IMR-90 (cell line): ENCODE measurements at places on chromosomes 6 and 20. TPM values are rescaled to one million over a fixed set of nuclear protein-coding genes. Genes with fewer than 3 reads are reported as not detected.

DNA sequence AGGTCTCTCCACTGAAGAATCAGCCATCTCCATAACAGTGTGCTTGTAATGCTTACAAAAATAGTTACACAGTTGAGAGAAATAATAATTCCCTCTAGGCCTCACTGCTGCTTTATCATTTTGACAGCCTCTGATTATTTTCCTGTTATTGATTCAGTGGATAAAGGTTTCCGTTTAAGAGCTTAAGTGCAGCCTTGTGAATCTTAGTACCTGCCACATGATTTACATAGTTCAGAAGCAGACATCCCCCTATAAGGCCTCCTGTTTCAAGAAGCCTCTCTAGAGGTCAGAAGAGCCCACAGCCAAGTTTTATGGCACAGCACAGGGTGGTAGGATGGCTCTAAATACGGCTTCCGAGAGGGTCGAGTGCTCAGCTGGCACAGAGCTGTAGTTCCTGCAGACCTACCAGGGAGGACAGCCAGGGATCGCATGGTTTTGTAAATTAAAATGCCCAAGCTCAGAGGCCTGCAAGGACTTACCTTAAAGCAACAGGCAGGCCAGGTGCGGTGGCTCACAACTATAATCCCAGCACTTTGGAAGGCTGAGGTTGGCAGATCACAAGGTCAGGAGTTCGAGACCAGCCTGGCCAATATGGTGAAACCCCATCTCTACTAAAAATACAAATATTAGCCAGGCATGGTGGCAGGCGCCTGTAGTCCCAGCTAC, 17.6 kb upstream of the PYGB start:
- DNase-seq, result no peak

GRCh38 chr6:96110878-96111277, 95.1 kb downstream of the FUT9 start:
- no peak for DNase-seq

DNA sequence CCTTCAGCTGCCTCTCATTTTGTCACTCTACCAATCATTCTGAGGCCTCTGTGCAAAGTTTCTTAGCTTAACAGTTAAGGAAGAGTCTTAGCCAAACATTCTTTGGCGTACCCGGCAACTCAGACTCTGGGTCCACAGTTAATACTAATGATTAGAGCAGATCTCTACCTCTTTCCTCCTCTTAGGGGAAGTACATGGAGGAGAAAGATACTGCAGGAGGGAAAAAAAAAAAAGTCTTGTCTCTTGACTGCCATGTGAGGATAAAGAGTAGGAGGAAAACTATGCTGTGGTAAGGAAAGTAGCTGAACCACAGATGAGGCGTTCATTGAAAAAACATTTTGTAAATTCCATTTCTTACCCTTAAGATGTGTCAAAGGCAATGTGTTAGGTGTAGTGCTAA, 44.0 kb upstream of the MARCKS start:
- peak; percentile 86 for DNase-seq

DNA sequence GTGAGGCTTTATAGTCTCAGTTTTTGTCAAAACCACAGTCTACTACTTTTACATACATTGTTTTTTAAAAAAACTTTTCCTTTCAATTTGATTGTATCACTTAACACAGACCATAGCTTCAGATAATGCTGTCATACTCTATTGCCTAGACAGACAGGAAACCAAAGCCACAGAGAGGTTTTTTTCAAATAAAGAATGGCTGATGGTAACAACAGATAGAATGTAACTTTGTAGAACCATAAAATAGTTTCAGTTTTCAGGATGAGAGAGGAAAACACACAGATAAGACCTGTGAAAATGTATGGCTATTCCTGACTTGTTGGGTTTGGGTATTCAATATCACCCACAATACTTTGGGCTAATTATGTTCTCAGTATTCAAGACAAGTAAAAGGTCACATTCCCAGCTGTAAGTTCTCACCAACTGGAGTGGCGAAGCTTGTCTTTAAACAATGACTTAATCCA, 94.0 kb downstream of the ADGRG6 start:
- peak; percentile 31 for DNase-seq

DNA sequence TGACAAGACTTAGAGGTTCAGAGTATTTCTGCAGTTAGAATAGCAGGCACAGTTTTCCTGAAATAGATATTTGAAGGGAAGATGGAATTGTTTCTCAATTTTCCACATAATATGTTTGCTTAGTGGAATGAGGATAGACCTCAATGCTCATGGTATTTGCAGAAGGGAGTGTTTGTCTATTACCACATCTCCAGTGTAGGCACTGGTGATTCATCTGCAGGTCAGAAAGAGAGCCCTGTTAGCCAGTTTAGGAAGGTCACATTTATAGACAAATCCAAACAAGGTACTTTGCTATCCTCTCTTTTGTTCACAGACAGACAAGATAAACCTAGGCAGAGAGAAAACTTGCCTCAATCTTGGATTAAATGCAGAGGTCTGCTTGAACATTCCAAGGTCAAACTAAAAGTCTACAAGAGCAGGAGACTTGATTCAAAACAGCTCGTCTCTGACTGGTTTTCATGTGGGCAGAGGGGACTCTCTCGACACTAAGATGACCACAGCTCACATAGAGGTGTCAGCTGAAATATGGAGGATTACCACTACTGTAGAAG, 22.8 kb downstream of the ISM1 start:
- no peak for DNase-seq

DNA sequence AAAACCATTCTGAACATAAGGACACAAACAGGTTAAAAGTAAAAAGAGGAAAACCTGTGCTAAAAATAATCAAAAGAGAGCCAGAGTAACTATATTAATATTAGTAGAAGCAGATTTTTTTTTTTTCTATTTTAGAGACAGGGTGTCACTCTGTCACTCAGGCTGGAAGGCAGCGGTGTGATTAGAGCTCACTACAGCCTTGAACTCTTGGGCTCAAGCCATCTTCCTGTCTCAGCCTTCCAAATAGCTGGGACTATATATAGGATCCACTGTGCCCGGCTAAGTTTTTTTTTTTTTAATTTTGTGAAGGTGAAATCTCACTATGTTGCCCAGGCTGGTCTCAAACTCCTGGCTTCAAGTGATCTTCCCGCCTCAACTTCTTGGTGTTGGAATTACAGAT, 33.4 kb upstream of the PLN start:
- no peak for DNase-seq

- no peak for DNase-seq
These were observed 7.2 kb upstream of the CTCFL start for GRCh38 chr20:57532104-57532503.

ACTL10 gene
- 0.43 and 0.49 TPM in 2 replicates for polyA plus RNA-seq
